SW 1271 (cell line): ENCODE measurements at places on chromosomes 4 and X.

DNA sequence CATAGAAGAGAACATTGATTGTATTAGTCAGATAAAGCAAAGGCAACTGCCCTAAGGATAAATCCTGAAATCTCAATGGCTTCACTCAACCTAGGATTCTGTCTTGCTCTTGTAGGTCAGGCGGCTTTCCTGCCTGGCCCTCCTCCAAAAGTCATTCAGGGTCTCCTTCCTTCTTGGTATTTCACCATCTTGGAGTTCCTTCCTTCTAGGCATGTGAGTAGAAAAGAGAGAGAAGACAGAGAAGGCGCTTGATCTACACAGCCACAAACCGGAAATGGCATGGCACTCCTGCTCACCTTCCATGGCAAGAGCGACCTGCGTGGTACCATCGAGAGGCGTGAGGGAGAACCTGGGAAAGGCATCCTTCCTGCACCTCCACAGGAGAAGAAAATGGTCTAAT is 45.3 kb upstream of the HELT start:
- DNase-seq: no peak

GRCh38 chrX:18002791-18003190 is 141.7 kb upstream of the RAI2 start:
- DNase-seq: no peak

DNA sequence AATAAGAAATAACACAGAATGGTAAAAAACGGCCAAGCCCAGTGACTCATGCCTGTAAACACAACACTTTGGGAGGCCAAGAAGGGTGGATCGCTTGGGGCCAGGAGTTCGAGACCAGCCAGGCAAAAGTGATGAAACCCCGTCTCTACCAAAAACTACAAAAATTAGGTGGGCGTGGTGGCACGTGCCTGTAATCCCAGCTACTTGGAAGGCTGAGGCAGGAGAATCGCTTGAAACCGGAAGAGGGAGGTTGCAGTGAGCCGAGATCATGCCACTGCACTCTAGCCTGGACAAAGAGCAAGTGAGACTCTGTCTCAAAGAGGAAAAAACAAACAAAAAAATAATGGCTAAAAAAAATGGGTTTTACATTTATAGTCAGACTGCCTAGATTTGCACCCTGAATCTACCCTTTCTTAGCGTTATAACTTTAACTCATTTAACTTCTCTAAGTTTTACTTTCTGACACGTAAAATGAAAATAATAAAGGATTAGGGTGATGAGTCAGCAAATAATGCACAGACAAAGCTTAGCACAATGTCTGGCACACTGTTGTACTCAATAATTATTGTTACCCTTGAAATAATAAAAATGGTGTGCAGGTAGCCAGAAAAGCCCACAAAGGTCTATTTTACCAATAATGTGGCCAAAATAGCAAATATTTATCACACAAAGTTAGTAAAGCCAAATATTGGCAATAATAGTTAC is 55.0 kb downstream of the ATP11C start:
- DNase-seq: no peak

GRCh38 chr4:92455951-92456350 is 152.2 kb downstream of the GRID2 start:
- no peak for DNase-seq

GRCh38 chr4:133484287-133484686 is 335.2 kb downstream of the PCDH10 start:
- DNase-seq: no peak

DNA sequence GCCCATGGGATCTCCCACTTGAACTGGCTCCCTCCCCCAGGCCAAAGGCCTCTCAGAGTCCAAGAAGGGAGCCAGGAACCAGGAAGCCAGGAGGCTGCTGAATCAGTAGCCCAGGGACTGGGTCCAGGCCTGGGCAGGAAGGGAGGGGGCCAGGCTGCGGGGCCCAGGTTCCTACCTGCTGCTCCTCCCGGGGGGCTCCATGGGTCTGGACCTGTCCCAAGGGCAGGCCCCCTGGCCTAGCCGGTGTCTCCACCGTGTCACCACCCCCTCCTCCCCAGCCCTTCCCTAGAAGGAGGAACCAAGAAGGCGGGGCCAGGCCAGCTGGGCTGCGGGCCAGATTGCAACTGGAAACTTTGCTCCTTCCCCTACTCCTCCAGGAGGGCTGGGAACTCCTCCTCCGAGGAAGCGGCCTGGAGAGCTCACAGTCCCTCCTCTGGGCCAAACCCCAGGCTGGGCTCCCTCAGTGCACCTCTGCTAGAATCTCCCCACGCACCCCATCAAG is at the start of gene IQSEC2:
Gene IQSEC2 (minus strand): TSS at position 264 of the 502 bp plus-strand sequence.
- DNase-seq: peak; percentile 25

GRCh38 chr4:156901871-156902270 is 69.7 kb downstream of the PDGFC start:
- no peak for DNase-seq

- DNase-seq: no peak
These were observed 18.0 kb downstream of the DGKQ start for GRCh38 chr4:955161-955921.

- DNase-seq: no peak
These were observed 165.0 kb upstream of the GEMIN8 start for GRCh38 chrX:14194711-14195110.

- no peak for DNase-seq
These were observed 138.4 kb upstream of the HCCS start for GRCh38 chrX:10972706-10973105.

DNA sequence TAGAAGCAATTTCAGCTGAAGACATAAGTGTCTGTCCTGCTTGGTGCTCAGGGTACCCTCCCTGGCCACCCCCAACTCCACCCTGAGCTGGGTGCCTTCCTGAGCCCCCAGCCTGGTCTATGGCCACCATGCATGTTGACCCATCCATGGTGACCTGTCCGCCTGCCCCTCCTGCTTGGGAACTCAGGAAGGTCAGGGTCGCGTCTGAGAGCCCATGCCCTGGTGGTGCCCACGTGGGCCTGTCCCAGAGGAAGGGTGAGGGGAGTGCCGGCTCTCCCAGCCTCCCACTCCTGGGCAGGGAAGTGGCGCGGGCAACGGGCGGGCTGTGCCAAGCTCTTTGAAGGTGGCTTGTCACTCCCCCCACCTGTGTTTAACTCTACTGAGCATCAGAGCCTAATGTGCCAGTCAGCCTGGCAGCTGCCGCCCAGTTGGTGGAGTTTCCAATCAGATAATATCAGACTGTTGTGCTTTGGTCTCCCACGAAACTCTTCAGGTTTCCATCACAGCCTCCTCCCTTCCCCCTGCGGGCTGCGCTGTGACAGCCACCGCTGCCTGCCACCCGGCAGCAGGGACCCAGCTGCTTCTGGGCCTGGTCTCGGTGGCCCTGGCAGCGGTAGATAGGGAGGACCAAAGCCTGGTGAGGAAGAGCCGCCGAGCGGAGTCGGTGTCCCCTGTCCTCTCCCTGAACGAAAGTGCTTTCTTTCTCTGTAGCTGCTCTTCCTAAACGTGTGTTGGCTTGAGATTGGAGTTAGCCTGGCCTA is 4.8 kb downstream of the SH3BP2 start:
- DNase-seq: no peak

- no peak for DNase-seq
These were observed 5.8 kb downstream of the MTMR8 start for GRCh38 chrX:64389489-64389888.

DNA sequence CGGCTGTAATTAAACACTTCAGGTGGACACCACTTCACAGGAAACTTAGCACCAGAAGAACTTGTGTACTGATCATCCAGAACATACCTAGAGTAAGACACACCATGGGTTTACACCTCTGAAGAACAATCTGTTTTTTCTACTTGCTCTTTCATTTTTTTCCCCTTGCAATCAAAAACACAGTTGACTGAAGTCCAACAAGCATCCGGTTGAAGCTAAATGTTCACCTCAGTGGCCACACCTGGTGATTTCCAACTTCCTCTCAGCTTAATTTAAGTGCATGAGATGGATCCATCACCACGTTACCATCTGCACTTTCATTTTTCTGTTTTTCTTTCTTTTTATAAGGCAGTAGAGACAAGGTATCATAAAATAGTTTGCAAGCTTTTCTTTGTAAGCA is 4.9 kb upstream of the TXK start:
- no peak for DNase-seq

- no peak for DNase-seq
These were observed 13.2 kb upstream of the IL13RA2 start for GRCh38 chrX:115030625-115031024.

DNA sequence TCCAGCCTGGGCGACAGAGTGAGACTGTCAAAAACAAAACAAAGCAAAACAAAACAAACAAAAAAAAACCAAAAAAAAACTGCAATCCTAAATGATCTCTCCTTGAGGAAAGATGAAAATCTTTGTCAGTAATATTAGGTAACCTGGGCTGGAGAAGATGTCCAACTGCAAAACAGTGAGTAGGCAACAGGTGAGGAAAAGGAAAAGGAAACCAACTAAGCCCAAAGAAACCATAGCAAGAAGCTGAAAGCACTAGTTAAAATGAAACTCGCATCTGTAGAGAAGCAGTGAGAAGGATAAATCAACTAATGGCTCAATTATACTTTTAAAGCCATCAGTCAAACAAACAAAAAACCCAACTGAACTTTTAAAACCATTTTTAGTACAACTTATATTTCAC is 54.2 kb downstream of the ENOX2 start:
- no peak for DNase-seq

GRCh38 chr4:8920969-8921368 is 49.3 kb upstream of the HMX1 start:
- DNase-seq: no peak

- no peak for DNase-seq
These were observed 472.5 kb upstream of the RPS6KA3 start for GRCh38 chrX:20739038-20739745.

GRCh38 chr4:48493452-48494100 is 3.5 kb downstream of the ZAR1 start:
- no peak for DNase-seq

DNA sequence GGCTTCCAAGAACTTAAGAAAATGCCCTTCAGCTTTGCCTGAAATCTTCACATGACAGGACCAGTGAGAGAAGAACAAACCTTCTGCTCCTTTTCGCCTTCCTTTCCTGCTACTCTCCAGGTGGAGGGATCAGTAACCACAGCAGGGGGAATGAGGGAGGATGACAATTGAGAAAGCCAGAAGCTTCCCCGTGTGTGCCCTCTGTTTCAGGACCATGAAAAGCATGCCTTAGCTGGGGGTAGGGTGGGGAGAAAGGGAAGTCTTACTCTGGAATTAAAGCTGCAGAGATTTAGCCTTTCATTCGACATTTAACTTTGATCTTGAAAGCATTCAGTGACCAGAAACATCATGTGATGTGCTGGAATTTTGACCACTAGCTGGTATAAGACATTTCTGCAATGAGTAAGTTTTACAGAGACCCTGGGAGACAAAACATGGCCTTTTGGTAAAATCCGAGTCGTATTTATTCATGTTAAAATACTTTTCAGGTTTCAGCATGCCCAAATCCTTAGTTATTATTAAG is 10.6 kb upstream of the PUDP start:
- no peak for DNase-seq

DNA sequence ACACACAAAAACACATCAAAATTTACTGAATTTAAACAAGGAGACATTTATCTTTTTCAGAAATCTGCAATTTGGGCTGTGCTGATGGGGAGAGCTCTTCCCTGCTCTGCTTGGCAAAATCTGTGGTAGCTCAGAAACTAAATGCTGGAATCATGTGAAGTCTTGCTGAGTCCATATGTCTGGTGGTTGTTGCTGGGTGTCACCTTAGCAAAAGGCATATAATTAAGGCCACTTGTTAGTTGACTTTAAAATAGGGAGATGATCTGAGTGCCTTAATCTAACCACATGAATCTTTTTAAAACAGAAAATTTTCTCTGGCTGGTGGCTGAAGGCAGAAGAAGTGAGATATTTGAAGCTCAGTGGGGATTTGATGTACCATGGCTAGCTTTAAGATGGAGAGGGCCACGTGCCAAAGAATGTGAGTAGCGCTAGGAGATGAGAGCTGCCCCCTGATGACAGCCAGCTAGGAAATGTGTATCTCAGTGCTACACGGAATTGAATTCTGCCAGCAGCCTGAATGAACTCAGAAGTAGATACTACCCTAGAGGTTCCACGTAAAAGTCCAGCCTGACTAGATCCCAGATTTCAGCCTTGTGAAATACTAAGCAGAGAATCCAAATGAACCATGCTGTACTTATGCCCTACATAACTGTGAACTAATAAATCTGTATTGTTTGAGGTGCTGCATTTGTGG is 7.6 kb upstream of the GUF1 start:
- no peak for DNase-seq

GRCh38 chr4:71217688-71218087 is 121.1 kb upstream of the SLC4A4 start:
- DNase-seq: no peak

DNA sequence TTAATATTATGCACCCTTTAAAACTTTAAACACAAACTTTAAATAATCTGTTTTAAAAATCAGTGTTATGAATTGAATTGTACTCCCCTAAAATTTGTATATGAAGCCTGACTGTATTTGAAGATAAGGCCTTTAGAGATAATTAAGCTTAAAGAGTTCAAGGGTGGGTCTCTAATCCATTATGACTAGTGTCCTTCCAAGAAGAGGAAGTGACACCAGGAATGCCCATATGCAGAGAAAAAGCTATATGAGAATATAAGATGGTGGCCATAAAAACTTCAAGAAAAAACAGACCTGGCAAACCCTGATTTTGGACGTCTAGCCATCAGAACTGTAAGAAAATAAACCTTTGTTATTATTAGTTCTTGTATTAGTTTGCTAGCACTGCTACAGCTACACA is 29.0 kb downstream of the UGT2A2 start:
- no peak for DNase-seq

DNA sequence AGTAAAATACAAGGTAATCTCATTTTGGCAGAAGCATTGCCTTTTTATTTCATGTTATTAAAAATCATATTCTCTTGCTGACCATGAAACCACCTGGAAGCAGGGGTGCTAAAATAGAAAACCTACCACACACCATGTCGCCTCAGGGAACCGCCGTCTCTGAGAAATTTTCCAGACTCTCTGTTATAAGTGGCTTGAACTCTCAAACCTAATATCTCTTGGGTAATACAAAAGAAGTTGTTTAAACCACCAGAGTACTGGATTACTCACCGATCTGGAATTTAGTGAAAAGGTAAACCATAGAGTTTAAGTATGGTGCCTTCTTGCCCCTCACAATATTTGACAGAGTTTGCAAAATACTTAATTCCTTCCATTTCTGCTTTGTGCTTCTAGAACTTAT is 27.7 kb downstream of the ENPP6 start:
- no peak for DNase-seq

- peak; percentile 23 for DNase-seq
These were observed 128.4 kb downstream of the REELD1 start for GRCh38 chr4:146342600-146343192.

DNA sequence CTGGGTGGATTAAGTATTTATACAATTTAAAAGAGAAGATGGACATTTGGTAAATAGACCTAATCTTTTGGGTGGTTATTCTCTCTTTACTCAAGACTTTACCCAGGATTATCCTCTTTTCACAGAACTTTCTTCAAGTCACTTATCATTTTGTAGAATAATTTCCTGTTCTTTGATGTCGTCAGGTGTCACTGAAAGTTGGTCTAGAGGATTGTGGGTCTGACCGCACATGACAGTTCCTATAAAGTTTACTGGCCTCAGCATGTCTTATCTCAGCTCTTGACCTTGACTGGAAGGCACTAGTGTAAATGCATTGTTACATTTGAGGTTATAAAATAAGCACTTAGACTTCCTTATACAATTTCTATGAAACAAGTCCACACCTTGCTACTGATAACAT is 139.9 kb upstream of the SLC4A4 start:
- no peak for DNase-seq

GRCh38 chrX:145003443-145003842 is 243.9 kb upstream of the SPANXN1 start:
- no peak for DNase-seq
